ENCODE measurements at places on chromosomes 12 and 14.
A peak's percentile ranks its signal among the peaks of the same experiment; 100 is the strongest.

- no peak for DNase-seq
These were observed 343.9 kb downstream of the NPAS3 start for GRCh38 chr14:33282331-33283230.

DNA sequence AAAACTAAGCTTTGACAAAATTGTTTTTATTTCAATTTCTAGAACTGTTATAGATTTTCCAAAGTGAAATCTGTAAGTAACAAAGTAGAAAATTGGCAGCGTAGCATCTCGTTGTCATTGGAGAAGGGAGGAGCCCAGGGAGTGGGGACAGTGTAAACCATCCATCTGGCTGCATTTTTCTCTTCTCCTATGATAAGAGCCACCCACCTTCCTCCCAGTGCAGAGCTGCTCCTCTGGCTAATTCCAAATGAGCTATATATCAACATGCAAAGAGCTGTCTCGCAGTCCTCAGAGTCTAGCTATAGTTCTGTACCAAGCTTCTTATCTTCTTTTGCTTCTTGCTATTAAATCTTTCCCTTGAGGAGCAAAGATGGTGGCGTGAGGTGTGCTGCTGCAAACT is 56.6 kb downstream of the SCN8A start:
- DNase-seq, result peak; percentile 11

GRCh38 chr12:121003650-121004049 is 12.6 kb downstream of the C12orf43 start:
- no peak for DNase-seq

- no peak for DNase-seq
These were observed 59.1 kb downstream of the DUSP16 start for GRCh38 chr12:12503384-12504078.

GRCh38 chr14:104659764-104660523 is 29.5 kb upstream of the INF2 start:
- DNase-seq, result no peak

DNA sequence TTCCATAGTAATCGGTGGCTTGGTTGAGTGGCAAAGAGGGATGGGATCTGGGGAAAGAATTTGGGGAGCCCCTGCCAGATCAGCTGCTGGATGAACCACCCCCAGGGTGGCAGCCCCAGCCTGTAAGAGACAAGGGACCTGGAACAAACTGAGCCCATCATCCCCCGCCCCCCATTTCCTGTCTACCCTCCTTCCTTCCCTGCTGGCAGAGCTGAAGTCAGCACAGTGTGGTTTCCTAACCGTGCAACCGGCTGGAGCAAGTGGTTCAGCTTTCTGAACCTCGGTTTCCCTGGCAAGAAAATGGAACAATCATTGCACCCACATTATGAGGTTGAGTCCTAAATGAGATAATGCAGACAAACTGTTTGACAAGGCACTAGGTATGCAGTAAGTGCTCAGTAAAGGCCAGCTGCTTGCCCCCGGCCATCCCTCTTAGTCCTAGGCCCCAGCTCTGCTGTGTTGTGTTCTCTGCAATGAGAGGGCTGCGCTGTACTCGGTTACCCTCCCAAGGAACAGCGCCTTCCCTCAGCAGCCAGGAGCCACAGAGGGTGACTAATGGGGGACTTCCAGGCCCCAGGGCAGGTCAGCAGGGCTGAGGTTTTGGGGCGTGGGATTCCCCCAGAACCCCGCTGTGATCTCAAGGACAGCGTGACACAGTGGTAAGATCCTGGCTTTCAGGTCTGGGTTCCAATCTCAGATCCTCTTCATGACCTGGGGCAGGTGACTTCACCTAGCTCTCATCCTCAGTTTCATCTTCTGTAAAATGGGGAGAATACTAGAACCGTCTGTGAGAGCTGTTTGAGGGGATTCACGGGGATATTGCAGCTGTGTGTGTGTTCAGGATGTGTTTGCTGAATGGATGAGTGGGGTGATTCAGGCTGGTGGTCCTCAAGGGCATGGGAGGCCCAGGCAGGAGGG is 16.5 kb downstream of the SELPLG start:
- no peak for DNase-seq

DNA sequence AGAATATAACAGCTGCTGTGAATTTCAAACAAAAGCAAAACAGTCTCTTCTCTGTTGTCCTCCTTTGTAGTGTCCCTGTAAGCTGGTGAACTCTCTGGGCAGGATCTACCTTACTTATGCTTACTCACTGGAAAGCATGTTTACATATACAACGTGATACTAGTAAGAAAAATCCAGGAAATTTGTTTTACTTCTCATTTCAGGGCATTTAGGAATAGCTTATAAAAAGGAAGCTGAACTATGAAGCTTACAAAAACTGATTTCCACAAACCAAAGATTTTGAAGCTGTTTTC is 311.0 kb downstream of the NOVA1 start:
- no peak for DNase-seq

- no peak for DNase-seq
These were observed 21.7 kb upstream of the GARIN2 start for GRCh38 chr14:67167420-67168109.

DNA sequence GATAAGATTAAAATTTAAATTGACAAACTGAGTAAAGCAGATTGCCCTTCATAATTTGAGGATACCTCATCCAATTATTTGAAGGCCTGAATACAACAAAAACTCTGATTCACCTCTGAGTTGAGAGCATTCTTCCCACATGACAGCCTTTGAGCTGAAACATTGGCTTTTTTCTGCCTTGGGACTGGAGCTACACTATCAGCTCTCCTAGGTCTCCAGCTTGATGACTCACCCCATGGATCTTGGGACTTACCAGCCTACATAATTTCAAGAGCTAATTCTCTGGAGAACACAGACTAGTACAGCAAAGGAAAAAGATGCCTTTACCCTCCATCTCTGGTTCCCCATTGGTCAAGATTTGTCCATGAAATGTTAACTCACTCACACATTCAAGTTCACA is 555.1 kb downstream of the FOXG1 start:
- DNase-seq, result no peak

GRCh38 chr12:116922194-116922897 is 11.6 kb downstream of the FBXW8 start:
- no peak for DNase-seq

GRCh38 chr14:23183479-23183878 is at the start of gene SLC7A8:
SLC7A8 (minus strand) TSS chr14:23183660; CDS start chr14:23182914, 746 bp downstream.
- peak; percentile 58 for DNase-seq

- no peak for DNase-seq
These were observed 463.3 kb upstream of the FOXG1 start for GRCh38 chr14:28303248-28303647.

- DNase-seq, result peak; percentile 35
These were observed 1.0 kb downstream of the ITFG2 start for GRCh38 chr12:2813214-2814185.

GRCh38 chr12:69792533-69792932 is 32.5 kb upstream of the MYRFL start:
- DNase-seq, result no peak

- no peak for DNase-seq
These were observed 11.1 kb downstream of the PLEKHA5 start for GRCh38 chr12:19140381-19141236.

- DNase-seq, result no peak
These were observed 111.4 kb downstream of the CRACR2A start for GRCh38 chr12:3641428-3642018.

- no peak for DNase-seq
These were observed 14.2 kb downstream of the SSH1 start for GRCh38 chr12:108843187-108843586.

DNA sequence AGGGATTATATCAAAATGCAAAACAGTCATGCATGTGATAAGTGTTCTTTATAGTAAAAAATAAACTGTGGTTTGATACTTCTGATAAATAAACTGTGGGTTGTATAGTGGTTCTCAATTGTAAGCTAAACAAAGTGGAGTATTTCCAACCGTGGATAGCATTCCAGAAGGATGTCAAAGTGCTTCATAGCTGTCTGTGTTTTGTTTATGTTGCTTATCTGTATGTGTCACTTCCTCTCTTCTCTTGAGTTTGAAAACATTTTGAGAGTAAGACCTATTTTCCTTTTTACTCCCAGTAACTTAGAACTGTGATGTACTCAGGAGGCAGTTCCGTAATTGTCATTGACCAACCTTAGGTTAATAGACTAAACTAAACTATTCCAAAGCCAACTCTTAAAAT is 415.8 kb downstream of the TMTC2 start:
- DNase-seq, result no peak

DNA sequence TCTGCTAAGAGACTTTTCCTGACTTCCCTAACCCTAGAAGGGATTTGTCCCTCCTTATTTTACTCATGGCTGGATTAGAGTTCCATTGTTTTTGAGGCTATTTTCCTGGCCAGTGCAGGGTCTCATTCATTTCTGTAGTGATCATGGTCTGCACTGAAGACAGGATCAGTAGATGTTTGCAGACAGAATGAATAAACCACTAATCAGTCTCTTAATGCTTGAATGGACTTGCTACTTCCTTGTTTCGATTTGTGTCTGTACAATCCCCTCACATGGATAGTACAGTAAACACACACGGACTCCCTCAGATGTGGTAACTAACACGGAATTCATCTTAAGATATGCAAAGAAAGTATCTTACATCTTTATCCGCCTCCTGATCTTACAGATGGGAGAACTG is 102.6 kb upstream of the PRB2 start:
- no peak for DNase-seq

DNA sequence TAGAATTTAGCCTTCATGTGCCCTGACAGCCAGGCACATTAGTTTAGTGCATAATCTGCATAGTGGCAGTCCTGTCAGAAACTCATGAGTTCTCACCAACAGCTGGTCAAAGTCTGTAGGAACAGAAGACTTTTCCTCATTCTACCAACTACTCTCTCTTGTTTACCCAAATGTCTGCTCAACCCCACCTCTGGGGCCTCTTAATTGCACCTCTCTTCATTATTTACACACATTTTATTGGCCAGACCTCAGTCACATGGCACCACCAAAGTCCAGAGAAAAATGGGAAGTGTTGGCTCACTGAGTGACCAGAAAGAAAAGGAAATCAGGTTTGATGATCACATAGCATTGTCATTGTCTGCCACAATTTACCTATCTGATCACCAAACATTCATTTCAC is 114.6 kb upstream of the PLXNC1 start:
- no peak for DNase-seq

GRCh38 chr12:57850854-57851430 is 4.4 kb upstream of the CTDSP2 start:
- DNase-seq, result no peak

DNA sequence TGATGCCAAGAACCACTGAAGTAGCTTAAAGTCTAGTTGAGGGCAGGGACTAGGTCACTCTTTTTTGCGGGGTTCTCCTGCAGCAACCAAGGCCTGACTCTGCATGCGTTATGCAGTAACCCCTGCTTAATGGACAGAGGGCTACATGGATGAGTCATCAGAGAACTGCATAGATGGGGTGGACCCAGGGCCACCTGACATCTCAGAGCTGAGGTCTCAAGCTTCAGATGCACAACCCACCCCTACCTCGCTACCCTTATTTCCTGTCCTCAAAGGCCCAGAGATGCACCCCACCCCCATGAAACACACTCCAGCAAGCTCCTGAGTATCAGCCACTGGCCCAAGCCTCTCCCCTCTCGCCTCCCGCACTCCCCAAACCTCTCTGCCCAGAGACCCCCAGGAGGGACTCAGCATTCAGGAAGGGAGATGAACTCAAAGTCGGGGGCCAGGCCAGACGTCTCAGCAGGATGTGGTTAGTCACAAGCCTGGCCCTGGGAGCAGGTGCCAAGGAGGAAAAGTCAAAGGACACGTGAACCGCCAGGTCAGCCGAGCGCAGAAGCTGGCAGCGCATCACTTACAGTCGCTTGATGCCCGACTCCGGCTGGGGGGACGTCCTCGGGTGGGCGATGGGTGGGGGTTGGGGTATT is 25.8 kb downstream of the SNRNP35 start:
- DNase-seq, result no peak

GRCh38 chr12:22350886-22351285 is 16.4 kb upstream of the ST8SIA1 start:
- no peak for DNase-seq

GRCh38 chr12:110858848-110859247 is 12.1 kb downstream of the CCDC63 start:
- DNase-seq, result no peak

- DNase-seq, result no peak
These were observed 50.7 kb downstream of the A2M start for GRCh38 chr12:9064815-9065606.

GRCh38 chr12:80498059-80498728 is 54.2 kb downstream of the PTPRQ start:
- no peak for DNase-seq

DNA sequence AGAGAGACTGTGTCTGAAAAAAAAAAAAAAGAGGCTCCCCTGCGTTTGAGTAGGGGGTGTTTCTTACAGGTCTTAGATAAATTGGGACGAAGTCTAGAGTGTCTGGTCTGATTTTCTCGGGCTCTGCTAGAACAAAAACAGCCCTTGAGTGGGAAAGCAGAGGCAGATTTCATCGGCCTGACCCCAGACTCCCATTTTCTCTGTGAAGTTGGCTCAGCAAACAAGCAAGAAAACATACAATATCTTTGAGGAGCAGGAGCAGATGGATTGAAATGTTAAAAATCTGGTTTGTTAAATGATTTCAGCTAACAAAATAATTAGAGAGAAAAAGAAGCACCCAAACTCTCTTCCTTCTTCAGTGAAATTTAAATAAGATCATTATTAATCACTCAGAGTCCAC is 44.1 kb downstream of the DERA start:
- no peak for DNase-seq

- no peak for DNase-seq
These were observed 157.8 kb downstream of the ZFP36L1 start for GRCh38 chr14:68634874-68635595.

- DNase-seq, result no peak
These were observed 20.5 kb downstream of the IFNG start for GRCh38 chr12:68139001-68139400.

DNA sequence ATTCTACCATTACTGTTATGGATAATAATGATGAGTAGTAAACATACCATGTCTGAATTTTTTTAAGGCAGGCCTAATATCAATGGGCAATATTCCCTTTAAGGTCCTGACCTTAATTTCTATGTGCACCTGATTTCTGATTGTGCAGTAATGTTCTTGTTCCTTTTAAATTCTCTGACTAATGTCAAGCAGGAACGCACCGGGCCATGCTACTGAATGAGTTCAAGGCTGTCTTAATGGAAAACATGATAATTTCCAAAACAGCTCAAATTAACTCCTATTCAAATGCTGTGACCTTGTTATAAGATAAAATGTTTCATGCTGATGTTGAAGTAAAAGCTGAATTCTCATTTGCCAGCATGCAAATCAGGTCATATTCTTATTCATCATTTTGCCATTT is 6.8 kb downstream of the TAS2R46 start:
- DNase-seq, result no peak

DNA sequence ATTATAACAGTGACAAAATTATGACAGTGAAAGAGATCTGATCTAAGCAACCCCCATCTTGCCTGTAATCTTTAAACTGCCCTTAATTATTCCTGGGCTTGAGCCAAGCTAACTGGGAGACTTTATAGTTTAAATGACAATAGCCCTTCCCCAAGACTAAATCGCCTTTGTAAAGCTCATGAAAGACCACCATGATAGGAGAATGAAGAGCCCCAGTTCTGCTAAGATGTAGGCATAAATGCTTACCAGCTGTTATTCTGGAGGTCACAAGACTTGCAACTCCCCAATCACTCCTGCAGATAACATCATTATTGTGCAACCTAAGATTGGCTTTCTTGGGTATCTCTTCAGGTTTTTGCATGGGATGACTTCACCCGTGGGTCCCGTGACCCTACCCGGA is 599.7 kb downstream of the KCNH5 start:
- no peak for DNase-seq

All from anterior cingulate cortex (tissue), 58 donors.